Mesendoderm (in vitro differentiated cells): ENCODE measurements at places on chromosomes 11 and 22.

DNA sequence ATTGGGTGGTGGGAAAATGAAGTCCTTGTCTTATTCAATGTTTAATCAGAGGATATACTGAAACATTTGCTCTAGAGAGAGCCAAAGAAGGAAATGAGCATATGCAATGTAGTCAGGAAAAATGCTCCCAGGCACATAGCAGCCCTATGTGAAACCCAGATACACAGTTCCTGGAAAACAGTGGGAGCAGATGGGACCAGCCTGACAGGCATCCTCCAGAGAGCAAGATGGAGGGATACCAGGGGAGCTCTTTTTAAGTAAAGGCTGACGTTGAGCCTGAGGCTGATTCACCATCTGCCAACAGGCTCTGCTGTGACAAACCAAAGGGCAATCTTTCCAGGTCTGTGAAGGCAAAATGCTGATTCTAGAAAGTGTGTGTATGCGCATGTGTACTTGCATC, 559.4 kb upstream of the KIRREL3 start:
- no peaks in the 10 kb centered on the region for H3K4me1 ChIP-seq
- H3K36me3 ChIP-seq = no peaks in the 10 kb centered on the region
- H3K27ac ChIP-seq = no peak overlapping the region

DNA sequence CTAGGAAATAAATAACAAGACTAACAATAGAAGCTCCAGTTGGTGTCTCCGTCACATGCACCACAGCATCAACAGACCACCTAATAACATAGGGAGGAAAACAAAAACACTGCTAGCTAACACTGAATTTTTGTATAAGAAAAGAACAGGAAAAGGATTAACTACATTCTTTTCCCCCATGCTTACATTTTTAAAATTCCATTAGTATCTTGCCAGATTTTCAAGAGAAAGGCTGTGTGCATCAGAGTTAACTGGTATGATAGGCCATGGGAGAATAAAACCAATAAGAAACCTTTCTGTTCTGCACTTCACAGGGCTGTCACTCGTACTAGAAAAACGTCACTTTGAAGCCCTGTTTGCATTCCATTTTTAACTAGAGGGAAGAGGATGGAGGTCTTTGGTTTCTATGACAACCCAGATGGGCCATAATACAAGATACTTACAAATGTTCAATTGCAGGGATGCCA, 79.0 kb downstream of the LARGE2 start:
- DNase-seq = peak; percentile 87
- H3K4me1 ChIP-seq = no peaks in the 10 kb centered on the region
- no peak overlapping the region for H3K27ac ChIP-seq
- H3K4me3 ChIP-seq = no peak overlapping the region
- H3K27me3 ChIP-seq = no peaks in the 10 kb centered on the region

DNA sequence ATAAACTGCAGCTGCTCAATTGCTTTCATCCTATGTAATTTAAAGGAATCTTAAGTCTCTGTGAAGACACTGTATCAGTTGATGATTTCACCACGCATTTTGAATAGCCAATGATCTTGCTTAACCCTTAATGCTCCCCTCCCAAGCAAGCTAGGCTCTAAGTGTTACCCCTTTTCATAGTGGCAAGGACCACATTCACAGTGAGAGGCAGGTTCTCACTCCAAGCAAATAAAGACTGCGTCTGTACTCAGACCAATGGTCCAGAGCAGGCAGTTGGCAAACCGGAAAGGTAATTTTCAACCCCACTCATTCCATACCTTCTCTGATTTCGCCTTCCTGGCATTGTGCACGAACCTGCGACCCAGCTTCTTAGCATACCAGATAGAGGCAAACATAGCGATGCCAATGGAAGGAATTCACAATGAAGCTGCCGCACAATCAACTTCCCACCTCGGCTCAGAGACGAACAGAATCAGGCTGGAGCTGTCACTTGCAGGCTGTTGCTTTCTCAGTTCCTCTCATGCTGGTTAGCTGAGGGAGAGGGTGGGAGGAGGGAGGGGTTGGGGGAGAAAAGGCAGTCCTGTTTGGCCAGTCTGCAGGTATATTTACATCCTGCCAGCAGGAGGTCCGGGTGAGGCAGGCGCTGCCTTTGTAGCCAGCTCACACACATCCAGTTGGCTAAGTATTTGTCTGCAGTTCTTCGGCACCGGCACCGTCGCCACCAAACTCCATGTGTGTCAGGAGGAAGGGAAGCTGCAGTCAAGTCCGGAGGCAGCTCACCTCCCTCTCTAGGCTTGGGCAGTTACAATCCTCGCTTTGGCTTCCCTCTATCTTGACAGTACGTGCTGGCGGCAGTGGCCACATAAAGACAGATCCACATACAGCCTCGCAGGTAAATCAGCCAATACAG, 1151.2 kb upstream of the CCDC90B start:
- peaks cover 7% of the 10 kb centered on the region for H3K4me1 ChIP-seq
- no peaks in the 10 kb centered on the region for H3K36me3 ChIP-seq
- no peak overlapping the region for H3K27ac ChIP-seq
- DNase-seq = peak; percentile 94
- H3K27me3 ChIP-seq = no peaks in the 10 kb centered on the region

GRCh38 chr11:41413843-41414242, 45.6 kb downstream of the LRRC4C start:
- H3K4me1 ChIP-seq = no peaks in the 10 kb centered on the region
- H3K27me3 ChIP-seq = no peaks in the 10 kb centered on the region
- H3K27ac ChIP-seq = no peak overlapping the region
- H3K36me3 ChIP-seq = no peaks in the 10 kb centered on the region
- H3K4me3 ChIP-seq = no peak overlapping the region

DNA sequence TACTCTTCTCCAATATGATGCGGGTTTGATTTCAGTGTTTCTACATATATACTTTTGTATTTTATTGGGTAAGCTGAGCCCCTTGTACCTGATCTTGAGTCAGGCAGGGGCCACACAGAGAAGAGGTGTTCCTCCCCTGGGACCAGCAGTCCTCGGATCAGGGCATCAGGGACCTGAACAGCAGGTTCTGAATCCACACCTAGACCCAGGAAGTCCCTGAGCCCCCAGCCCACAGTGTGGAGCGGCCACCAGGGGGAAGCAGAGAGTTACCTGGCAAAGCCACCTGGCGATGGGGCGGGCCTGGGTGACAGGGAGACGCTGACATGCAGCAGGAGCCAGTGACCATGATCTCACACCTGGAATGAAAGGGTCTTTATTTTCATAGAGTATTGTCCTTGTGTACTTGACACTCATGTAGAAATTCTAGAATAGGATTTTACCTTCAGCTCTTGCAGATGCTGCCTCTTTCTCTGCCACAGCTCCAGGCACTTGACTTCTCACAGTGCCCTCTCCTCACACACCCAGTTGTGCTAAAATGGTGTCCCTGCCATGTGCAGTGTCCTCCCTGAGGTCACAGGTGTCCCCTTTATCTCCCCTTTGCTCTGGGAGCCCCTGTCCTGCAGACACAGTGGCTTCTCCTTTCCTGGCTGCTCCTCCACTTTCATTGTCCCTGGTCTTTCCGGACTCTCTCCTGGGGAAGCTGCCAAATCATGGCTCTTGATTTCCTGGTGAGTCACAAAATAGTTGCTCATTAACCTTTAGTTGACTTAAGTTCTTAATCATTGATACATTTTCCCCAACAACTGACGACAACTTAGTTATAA, 48.5 kb downstream of the GGTLC2 start:
- no peaks in the 10 kb centered on the region for H3K4me1 ChIP-seq
- H3K27me3 ChIP-seq = no peaks in the 10 kb centered on the region

DNA sequence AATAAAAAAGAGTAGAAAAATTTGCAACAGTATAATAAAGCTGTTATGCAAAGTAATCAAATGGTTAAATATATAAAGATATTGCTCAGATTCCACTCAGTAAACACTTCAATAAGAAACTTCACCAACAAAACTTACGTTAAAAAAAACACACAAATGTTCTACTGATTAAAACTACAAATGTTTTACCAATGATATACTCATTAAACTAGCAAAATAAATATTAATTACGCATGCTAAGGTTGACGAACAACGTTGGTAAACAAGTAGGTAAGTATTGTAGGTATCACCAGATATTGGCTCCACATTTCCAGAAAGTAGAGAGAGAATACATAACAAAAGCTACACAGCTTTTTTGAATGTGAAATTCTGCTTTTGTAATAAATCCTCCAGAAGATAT, 12.6 kb downstream of the RDX start:
- no peak overlapping the region for H3K27ac ChIP-seq
- H3K4me1 ChIP-seq = no peaks in the 10 kb centered on the region
- H3K4me3 ChIP-seq = no peak overlapping the region

GRCh38 chr11:45856044-45856468, 8.8 kb downstream of the CRY2 start:
- no peak for DNase-seq
- no peak overlapping the region for H3K4me3 ChIP-seq
- no peaks in the 10 kb centered on the region for H3K27me3 ChIP-seq
- no peak overlapping the region for H3K27ac ChIP-seq
- H3K36me3 ChIP-seq = no peaks in the 10 kb centered on the region

- H3K4me3 ChIP-seq = no peak overlapping the region
- DNase-seq = peak; percentile 26
- H3K4me1 ChIP-seq = no peaks in the 10 kb centered on the region
- H3K36me3 ChIP-seq = no peaks in the 10 kb centered on the region
- H3K27me3 ChIP-seq = no peaks in the 10 kb centered on the region
Observed at GRCh38 chr11:100914415-100915110, 215.1 kb downstream of the PGR start.

- no peak overlapping the region for H3K4me3 ChIP-seq
- no peak for DNase-seq
- H3K4me1 ChIP-seq = peaks cover 3% of the 10 kb centered on the region
- no peaks in the 10 kb centered on the region for H3K27me3 ChIP-seq
- no peak overlapping the region for H3K27ac ChIP-seq
Observed at GRCh38 chr22:29147331-29147899, 58.3 kb upstream of the EMID1 start.

- no peaks in the 10 kb centered on the region for H3K36me3 ChIP-seq
- H3K4me1 ChIP-seq = no peaks in the 10 kb centered on the region
- H3K27ac ChIP-seq = no peak overlapping the region
- DNase-seq = peak; percentile 22
Observed at GRCh38 chr11:69142895-69143294, 12.8 kb upstream of the SMIM38 start.

DNA sequence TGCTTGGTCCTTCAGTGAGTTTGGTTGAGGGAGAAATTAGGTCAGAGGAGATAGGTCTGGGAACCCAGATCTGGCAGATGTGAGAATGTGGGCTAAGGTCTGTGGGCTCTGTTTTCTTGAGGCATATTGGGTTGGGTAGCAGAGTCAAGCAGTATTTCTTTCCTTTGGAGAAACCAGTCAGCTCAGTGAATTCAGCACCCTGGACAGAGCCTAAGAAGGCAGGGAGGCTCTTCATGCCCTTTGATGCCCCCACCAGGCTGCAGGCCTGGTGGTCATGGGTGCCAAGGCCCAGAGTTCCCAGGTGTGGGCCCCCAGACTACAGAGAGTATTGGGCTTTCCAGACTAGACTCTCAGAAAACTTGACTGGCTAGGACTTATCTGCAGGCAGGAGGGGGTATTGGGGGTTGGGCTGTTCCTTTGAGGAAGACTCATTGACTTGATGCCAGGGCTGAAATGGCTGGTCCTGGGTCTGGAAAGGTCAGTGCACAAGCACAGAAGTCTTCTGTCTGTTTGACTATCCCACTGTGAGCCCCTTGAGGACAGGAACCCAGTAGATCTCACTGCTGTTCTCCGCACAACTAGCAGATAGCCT, 45.3 kb upstream of the NECTIN1 start:
- H3K4me3 ChIP-seq = no peak overlapping the region
- no peaks in the 10 kb centered on the region for H3K4me1 ChIP-seq
- H3K27me3 ChIP-seq = no peaks in the 10 kb centered on the region
- no peaks in the 10 kb centered on the region for H3K36me3 ChIP-seq

GRCh38 chr11:64570341-64570740, 20.7 kb upstream of the SLC22A12 start:
- no peak overlapping the region for H3K27ac ChIP-seq
- no peaks in the 10 kb centered on the region for H3K27me3 ChIP-seq
- H3K4me1 ChIP-seq = no peaks in the 10 kb centered on the region
- no peak for DNase-seq

- no peak overlapping the region for H3K27ac ChIP-seq
- H3K27me3 ChIP-seq = no peaks in the 10 kb centered on the region
- H3K4me3 ChIP-seq = no peak overlapping the region
- no peaks in the 10 kb centered on the region for H3K36me3 ChIP-seq
Observed at GRCh38 chr11:79392161-79392560, 48.7 kb downstream of the TENM4 start.

GRCh38 chr11:121733858-121734257, 281.1 kb upstream of the SORL1-AS1 start:
- H3K27ac ChIP-seq = no peak overlapping the region
- H3K4me1 ChIP-seq = no peaks in the 10 kb centered on the region
- no peaks in the 10 kb centered on the region for H3K36me3 ChIP-seq
- H3K4me3 ChIP-seq = no peak overlapping the region

DNA sequence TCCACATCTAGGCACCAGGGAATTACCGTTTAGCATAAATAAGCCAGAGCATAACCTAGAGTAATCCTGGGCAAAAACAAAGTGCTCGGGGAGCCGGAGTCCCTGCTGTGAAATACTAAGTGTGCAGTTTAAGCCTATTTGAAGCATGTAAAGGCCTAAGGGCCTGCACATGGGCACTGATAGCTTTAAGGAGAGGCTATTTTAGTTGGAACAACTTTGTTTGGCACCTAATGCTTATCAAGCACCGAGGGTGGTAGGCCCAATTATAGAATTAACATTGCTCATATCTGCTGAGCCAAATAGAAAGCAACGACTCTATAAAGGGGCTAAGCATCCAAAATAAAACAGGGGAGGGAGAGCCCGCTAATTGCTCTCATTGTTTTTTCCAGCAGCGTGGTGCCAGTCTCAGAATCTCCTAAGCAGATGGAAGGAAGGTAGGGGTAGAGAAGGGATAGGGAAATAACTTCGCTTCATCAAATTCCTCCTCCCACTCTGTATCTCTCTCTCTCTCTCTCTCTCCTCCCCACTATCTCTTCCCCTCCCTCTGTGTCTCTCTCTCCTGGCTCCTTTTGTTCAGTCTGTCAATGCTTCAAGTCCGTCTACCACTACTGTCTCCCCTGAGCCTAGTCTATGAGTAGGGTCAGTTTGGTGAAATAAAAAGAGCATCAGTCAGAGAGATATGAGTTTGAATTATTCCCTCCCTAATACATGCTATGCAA, 292.8 kb downstream of the NXPE2 start:
- no peak overlapping the region for H3K27ac ChIP-seq
- DNase-seq = no peak
- H3K36me3 ChIP-seq = no peaks in the 10 kb centered on the region
- H3K4me3 ChIP-seq = no peak overlapping the region
- H3K4me1 ChIP-seq = no peaks in the 10 kb centered on the region
- no peaks in the 10 kb centered on the region for H3K27me3 ChIP-seq
